ENCODE measurements at places on chromosomes 7 and 10.
A peak's percentile ranks its signal among the peaks of the same experiment; 100 is the strongest.

DNA sequence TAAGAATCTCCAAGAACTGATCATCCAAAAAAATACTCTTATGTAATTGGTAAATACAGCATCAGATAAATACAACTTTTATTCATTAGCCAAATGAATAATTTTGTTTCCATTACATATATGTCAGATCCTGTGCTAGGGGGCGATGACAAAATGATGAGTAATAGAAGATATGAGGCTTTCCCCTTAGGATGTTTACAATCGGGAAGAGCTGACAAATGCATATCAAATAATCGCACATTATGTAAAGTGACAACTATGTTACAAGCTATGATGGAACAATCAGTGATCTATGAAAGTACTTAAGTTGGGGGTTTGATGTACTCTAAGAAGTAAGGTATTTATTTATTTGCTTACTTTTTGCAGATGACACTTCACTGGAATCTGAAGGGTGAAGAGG is 465.6 kb upstream of the VSTM2A start:
- no peak for DNase-seq

DNA sequence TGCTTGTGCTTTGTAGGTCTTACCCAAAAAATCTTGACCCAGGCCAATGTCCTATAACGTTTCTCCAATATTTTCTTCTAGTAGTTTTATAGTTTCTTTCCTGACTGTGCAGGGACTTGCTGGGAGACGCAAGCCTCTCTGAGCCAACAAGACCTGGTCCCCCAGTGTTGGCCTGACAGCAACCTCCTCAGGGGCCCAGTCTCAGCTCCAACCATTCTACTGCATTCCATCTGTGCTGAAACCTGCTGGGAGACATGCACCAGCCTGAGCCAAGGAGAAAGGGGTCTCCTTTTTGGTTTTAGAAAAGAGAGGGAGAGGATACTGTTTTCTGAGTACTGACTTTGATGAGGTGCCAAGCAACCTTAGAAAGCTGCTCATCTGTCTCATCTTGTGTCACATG is 251.4 kb downstream of the PRKG1 start:
- no peak for DNase-seq

DNA sequence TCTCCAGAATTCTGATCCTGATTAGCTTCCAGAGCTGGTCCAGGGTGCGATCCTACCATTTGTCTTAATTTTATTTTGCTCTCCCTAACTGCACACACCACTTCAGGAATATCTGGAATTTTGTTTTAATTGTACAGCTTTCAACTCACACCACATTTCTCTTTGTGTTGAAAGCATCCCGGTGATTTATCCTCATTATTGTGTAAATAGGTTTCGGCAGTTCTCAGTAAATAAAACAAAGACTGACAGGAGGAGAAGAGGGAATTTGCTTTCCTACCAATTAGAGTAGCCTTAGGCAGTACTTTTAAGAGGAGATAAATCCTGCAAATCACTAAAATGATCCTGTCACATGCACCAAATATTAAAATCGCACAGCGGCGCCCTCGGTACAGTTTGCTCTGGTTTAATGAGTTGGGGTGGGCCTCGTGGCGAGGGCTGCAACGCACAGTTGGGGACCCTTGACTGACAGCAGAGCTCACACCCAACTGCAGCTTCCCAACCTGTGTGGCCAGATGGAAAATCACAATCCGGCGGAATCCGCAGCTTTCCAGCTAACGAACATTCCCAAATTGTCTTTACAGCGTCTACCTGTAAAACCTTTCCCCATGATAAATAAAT is 62.6 kb downstream of the EBF3 start:
- no peak for DNase-seq

DNA sequence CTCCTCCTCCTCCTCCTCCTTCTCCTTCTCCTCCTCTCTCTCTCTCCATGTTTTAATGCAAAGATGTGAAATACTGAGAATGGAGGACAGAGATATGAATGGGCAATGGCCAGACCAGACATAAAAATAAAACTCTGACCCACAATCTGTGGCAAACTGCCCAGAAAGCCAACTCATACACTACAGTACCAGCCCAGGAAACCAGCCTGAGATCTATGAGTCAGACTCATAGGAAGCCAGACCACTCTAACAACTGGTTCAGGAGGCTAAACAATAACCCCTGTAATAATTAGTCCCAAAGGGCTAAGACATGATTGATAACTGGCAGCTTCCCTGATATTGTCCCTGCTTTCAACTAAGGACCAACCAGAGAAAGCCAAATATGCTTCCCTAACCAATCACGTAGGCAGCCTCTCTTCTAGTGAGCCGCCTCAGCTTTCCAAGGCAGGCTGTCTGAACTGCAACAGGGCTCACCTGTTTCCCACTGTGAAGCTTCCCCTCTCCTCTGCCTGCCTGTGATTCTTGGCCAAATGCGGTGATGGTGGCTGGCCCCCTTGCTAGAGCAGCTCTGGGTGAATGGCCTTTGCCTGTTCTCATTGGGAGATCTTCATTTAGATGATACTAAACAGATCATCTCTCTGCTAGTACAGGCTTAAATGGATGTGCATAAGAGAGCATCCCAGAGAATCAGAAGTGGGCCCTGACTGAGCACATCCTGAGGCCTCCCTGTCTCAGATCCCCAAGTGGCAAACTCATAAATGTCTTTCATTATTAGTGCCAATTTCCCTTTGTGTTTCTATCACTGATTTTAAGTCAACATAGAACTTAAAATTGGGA is 817.6 kb downstream of the TNS3 start:
- no peak for DNase-seq

- peak; percentile 77 for DNase-seq
Observed at GRCh38 chr10:110918269-110918642, 724 bp downstream of the BBIP1 start.

- DNase-seq, result no peak
Observed at GRCh38 chr7:83429493-83429892, 219.4 kb downstream of the SEMA3E start.

- no peak for DNase-seq
Observed at GRCh38 chr7:115654384-115655214, 376.0 kb downstream of the TFEC start.

- DNase-seq, result no peak
Observed at GRCh38 chr10:77601488-77601887, 36.1 kb downstream of the KCNMA1 start.

- DNase-seq, result no peak
Observed at GRCh38 chr10:113041841-113042750, 92.0 kb downstream of the TCF7L2 start.

DNA sequence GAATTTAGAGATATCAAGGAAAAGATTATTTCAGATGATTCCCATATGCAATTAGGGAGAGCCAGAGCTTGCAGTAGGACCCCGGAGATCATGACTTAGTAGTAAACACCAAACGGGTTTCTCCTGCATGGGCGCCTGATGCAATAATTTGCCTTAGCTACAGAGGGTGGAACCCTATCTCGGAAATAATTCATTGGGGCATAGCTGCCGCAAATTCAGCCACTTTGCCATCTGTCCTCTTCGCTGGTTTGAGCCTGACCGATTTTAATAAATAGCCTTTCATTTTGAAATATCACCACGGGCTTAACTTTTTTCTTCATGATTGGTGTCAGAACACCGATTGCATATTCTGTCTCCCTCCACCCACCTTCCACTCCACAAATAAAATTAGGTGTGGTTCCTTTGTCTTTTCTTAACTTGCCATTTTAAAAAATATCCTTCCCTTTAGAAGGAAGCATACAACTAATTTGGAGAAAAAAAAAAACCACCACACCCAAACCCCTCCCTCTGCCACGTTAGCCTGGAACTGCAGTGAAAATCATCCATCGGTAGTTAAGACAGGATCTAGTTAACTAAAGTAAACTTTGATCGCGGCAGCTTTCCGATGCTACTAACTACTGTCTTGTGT is 1.4 kb downstream of the GARS1 start:
- DNase-seq, result peak; percentile 15

DNA sequence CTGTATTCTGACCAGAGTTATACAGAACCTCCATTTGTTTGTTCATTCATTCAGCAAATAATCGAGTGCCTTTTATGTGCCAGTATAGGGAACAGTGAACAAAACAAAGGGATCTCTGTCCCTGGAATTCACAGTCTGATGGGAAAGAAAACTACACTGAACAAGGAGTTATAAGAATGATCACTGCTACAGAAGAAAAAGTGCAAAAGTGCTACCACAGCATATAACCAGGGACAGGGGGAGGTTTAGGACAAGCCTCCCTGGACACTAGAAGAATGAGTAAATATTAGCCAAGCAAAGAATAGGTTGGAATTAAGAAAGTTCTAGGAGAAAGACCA is 4.2 kb downstream of the CLDN12 start:
- no peak for DNase-seq

- DNase-seq, result no peak
Observed at GRCh38 chr7:191981-192649, at the start of gene FAM20C. TSS of gene FAM20C (plus strand) at chr7:192571. CDS start at chr7:193200, 629 bp downstream.

DNA sequence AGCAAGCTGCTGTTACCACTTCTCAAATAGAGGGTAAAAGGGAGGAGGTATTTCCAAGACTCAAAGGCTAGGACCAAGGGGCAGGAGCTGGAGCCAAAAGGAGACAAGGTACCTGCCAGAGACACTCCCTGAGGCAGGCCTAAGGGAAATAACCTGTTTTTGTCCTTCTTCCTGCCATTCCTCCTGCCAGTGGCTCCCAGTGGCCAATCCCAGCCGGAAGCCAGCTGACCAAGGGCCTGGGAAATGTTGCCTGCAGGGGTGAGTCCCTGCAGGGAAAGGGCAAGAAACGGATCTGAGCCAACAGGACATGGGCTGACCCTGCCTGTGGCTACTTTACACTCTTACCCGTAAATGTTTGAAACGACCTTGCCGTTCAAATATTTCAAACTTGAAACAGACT is 3.5 kb downstream of the CYTH3 start:
- no peak for DNase-seq

DNA sequence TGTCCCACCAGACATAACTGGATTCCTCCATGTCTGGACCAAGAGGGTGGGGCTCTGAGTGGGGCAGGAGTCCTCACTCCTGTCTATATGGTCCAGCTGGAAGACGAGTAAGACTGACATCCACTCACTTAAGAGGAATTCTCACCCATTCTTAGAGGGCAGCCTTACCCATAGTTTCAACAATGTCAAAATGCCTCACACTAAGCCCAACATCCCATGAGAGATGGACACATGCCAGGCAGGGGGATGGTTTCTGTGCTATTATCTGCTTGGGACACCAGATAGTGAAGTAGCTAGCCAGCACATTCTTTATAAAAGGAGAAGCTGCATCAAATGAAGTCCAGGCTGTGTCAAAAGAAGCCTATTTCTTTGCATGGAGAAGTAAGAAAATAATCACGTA is 4.7 kb upstream of the LANCL2 start:
- DNase-seq, result no peak

- no peak for DNase-seq
Observed at GRCh38 chr10:1171586-1171985, 115.4 kb downstream of the WDR37 start.

GRCh38 chr7:92847305-92847704 is 10.9 kb upstream of the CDK6 start:
- no peak for DNase-seq

DNA sequence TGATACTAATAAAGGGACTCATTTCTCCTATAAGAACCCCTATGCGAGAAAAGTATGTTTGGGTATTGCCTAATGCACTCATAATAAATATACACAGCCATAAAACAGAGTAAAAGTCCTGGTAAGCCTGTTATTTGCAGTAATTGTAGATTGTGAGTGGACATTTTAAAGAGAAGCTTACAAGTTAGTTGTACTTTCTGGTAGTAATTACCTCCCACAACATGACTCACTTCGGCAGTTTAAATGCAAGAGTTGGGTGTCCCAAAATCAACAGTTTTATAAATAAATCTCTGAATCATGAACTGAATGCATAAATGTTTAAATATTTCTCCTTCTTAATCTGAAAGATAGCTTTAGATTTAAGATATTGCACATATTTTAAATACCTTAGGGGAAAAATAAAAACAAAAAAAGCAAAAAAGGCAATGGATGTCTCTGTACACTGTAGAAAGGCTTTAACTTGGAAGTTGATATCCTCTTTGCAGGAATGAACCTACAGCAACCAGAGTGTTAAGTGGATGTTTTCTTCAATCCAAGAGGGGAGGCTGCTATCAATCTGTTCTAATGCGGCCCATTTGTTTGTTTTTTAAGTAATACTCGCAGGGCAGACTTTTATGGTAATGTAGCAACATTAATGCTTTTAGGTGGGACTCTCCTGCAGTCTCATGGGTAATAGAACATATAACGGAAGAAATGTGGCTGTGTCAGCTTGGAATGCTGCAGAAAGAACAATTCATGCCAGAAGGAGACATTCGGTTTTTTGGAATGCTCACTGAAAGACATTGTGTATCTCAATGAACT is 57.3 kb upstream of the ZEB1 start:
- DNase-seq, result no peak

DNA sequence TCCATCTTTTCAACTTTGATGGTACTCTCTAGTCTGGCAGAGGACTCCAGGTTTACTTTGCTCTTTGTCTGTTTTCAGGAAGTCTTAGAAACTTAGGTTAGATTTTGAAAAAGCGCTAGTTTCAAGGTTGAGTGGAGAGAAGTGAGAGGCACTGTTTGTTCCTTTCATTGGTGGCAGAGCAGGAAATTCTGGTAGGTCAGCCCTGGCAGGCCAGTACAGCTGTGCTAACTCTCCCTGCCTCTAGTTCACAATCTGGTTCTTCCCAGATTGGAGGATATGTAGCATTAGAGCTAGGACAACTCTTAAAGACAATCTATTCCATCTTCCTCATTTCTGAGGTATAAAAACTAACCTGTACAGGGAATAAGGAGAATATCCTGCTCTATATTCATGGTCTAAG is 160.9 kb upstream of the FZD1 start:
- DNase-seq, result no peak

GRCh38 chr7:45500257-45500656 is 73.9 kb upstream of the ADCY1 start:
- no peak for DNase-seq

- no peak for DNase-seq
Observed at GRCh38 chr7:25805027-25805687, 346.8 kb upstream of the NFE2L3 start.

GRCh38 chr10:86545101-86545500 is 23.5 kb upstream of the WAPL start:
- DNase-seq, result no peak

- DNase-seq, result no peak
Observed at GRCh38 chr7:150966002-150966401, 12.1 kb downstream of the KCNH2 start.

Data from activated CD4-positive, alpha-beta T cell treated with anti-CD3 and anti-CD28 coated beads for 4 hours (primary cell).